ENCODE measurements at places on chromosomes 5 and 9. TPM values are rescaled to one million over a fixed set of nuclear protein-coding genes. Genes with fewer than 3 reads are reported as not detected.

The LCN15 gene
- not detected for total RNA-seq

DNA sequence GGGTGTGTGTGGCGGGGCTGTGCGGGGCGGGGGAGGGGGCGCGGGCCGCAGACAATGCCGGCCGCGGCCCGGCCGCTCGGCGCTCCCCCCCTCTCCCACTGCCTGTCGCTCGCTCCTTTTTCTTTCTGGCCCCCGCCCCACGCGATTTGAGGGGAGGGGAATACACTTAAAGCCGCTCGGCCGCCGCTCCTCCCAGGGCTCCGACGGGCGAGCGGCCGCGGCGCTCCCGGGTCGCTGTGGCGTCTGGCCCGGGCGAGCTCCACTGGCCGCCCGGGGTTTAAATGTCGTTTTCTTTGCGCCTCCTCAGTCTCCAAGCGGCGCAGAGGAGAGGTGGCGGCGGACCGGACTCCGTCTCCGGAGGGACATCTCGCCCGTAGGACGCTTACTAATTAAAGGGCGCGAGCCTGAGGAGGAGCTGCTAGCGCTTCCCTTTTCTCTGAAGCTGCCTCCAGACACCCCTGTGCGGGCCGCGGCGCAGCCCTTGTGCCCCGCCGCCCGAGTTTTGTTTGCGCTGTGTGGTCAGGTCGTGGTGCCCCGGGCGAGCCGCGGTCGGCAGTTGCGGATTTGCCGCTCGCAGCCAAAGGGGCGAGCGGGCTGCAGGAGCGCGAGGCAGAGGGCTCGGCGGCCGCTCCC is 1.4 kb downstream of the ZSWIM6 start:
- peak; percentile 54 for DNase-seq

- DNase-seq, result no peak
These were observed 559.5 kb upstream of the KLF4 start for GRCh38 chr9:108049026-108049607.

DNA sequence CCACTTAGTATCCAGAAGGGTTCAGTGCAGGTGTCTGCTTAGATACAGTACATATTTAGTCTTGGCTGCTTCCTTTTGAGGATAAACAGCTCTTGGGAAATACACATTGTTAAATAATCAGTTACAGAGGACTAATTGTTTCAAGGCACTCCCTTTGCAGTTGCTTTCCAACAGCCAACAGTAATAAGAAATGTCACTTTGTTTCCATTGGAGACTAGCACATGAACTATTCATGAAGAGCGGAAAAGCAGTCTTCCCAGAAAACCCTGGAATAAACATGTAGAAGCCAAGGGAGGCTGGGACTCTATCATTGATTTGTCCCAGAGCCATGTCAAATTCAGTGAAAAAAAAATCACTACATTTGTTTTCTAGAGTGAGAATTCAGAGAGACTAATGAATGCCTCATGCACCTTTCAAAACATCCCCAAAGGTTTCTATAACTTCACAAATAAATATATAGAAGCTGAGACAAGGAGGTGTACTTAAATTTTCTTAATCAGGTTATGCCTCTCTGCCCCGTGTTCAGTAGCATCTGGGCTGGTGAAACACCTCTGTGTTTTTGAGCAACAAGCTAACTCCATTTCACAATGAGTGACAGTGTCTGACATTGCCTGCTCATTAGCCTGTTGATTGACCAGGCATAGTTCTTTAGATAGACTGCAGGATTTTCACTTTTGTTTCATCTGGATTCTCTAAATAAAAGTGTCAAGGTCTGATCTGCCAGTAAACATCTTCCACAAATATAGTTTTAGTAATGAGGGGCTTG is 271.5 kb downstream of the ARRDC3 start:
- no peak for DNase-seq
